Natural killer cell (primary cell): ENCODE measurements at places on chromosomes 13 and 19. TPM values are rescaled to one million over a fixed set of nuclear protein-coding genes. Genes with fewer than 3 reads are reported as not detected.
A peak's percentile ranks its signal among the peaks of the same experiment; 100 is the strongest.

- DNase-seq = peak; percentile 62
These were observed 551 bp downstream of the FZR1 start for GRCh38 chr19:3506384-3507340.

DNA sequence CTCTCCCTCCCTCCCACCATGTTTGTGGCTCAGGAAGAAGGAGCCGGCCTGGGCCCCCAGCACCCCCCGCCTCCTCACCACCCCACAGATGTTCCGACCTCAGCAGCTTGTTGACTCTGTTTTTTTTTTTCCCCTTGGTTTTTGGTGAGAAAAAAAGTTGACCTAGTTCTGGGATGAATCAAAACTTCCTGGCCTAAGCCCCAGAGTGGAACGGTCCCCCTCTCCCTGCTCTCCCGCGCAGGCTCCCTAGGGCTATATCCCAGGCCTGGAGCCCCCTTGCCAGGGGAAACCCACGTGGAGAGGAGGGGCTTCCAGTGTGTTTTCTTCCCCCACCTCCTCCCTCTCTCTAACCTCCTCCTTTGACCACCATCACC lies 4.0 kb downstream of the COL5A3 start:
- no peak for DNase-seq

DNA sequence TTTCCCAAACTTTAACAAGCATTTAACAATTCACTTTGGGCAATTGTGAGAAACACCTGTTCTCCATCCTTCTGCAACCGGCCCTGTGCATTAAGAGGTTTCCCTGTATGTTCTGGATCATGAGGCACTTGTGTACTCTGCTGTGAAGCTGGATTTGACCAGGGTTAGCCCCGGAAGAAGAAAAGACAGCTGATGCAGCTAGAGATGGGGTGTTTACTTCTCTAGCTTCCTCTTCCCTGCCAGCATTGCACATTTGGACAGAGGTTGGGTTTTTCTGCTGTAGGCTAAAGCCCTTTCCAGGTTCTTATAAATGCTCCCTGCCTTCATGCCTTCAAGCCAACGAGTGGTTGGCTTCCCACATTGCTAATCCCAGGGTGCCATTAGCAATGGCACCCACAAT lies 20.9 kb downstream of the MBD3L2B start:
- no peak for DNase-seq

Gene MISP3
- 2.4 TPM for total RNA-seq

Gene ZNF628
- 24.1 TPM for total RNA-seq
